ENCODE measurements at places on chromosomes 3 and 15.

- no peak for DNase-seq
Measured at GRCh38 chr3:98612996-98613517, 19.6 kb upstream of the CPOX start.

GRCh38 chr3:136835089-136835812, 16.3 kb downstream of the SLC35G2 start:
- DNase-seq = no peak

DNA sequence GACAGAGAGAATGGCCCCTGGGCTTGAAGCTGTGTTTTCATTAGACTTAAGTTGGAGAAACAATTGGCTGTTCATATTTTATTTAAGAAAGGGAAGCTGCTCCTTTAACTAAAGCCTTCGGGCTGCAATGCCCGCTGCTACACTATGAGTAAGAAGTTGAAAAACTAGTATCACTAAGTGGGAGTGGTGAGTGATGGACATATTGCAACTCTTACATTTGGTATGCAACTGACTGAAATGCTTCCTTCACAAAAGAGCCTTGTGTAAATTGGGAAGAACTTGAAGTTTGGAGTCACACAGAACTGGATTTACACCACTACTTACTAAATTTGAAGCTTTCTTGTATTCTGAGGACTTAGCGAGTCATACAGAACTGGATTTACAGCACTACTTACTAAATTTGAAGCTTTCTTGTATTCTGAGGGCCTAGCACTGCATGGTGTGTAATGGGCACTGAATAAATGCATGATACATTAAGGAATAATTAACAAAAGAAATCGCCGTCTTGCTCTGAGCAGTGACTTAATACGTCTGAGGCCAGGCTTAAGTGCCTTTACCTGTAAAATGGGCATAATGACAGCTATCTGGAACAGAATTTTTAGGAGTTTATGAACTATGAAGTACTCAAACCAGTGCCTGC, 149.5 kb downstream of the RYR3 start:
- DNase-seq = no peak

DNA sequence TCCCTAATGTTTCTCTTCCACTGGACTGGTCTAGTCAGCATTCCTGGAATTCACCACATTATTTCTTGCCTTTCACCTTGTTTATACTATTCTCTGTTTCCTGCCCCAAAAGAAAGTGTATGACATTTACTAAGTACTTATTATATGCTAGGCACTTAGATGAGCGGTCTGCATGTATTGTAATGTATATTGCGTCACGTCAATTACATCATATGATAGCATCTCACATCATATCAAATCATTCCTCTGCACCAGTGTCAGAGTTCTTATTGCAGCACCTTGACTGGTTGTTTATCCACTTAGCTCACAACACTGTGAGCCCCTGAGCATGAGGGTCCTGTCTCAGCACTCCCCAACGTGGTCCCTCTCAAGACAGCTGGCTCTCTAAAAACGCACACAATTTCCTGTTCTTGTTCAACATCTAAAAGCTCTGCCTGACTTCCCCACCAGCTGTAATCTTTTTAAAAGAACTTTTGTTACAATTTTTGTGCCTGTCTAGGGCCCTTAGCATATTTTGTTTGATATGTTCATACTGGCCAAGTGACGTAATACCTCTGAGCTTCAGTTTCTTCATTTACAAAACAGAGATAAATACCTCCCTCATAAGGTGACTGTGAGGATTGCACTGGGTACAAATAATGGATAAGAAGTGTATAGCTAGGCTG, 58.8 kb downstream of the ARHGAP31 start:
- DNase-seq = no peak

- DNase-seq = no peak
Measured at GRCh38 chr15:58484791-58485600, 53.2 kb downstream of the LIPC start.

- DNase-seq = no peak
Measured at GRCh38 chr3:127789051-127789450, 33.3 kb downstream of the MGLL start.

GRCh38 chr3:184143327-184143726, 8.2 kb downstream of the EIF2B5 start:
- no peak for DNase-seq

GRCh38 chr3:52053307-52054304, 2.8 kb downstream of the DUSP7 start:
- DNase-seq = no peak

DNA sequence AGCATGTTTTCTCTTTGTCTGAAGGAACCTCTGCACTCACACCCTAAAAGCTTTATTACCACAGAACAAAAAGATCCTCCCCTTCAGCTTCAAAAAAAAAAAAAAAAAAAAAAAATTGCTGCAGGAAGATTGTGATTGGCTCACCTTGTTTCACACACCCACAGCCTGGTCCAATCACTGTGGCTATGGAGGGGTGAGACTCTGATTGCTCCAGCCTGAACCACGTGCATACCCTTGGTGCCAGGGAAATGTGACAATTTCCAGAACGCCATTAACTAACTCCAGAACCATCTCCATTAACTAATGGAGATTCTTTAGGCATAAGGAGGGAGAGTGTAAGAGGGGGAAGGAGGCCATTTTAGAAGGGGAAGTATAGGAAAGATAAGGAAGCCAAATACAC, 106.5 kb upstream of the CRBN start:
- DNase-seq = no peak

- DNase-seq = no peak
Measured at GRCh38 chr3:176896640-176897039, 300.6 kb downstream of the TBL1XR1 start.

DNA sequence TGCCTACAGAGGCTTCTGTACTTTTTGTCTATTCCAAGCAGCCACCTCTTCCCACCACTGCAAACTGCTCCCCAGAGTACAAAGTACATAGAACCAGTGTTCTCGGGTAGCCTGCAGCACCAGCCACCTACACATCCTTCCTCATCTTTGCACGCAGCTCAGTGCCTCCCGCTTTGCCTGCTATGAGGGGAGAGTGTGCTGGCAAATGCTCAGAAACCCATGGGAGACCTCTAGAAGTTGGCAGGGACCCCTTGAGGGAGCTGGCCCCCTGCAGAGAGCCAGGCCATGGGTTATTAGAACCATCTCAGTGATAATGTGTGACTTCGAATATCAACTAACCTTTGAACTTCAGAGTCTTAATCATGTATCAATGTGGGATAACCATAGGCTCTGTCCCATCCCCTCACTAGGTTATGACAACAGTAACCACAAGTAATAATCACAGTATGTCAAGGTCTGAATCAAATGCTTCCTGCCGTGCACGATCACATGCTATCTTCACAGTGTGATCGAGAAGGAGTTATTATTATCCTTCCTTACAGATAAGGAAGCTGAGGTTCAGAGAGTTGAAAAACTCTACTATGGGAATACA, 22.8 kb upstream of the SMAD3 start:
- no peak for DNase-seq

GRCh38 chr3:103052236-103052830, 617.5 kb downstream of the ZPLD1 start:
- DNase-seq = peak; percentile 75
